ENCODE measurements at places on chromosomes 11 and 22.

DNA sequence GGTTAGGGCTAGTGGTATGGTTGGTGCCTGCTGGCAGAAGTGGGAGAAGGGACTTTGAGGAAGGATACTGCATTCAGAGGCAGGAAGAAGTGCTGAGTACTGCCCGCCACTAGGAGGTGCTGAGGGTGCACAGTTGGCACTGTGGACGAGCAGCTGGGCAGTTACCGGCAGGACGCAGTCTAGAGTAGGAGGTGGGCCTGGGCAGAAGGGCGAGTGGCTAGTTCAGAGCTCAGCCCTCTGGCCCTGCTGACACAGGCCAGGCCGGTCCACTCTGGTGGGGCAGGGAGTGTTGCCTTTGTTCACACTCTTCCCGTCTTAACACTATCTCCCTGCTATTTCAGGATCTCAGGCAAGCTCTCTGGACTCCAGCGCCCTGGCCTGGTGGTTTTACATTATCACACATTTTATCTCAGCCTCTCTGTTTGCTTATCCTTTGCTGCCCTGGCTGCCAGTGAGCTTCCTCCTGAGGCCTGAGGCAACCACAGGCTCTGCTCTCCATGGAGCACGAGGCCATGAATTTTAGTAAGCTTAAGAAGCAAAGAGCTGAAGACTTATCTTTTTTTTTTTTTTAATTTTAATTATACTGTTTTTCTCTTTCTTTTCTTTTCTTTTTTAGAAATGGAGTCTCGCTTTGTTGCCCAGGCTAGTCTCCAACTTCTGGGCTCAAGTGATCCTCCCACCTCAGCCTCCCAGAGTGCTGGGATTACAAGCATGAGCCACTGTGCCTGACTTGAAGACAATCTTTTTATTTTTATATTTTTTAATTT is 26.9 kb downstream of the SNAP29 start:
- DNase-seq: peak; percentile 32

DNA sequence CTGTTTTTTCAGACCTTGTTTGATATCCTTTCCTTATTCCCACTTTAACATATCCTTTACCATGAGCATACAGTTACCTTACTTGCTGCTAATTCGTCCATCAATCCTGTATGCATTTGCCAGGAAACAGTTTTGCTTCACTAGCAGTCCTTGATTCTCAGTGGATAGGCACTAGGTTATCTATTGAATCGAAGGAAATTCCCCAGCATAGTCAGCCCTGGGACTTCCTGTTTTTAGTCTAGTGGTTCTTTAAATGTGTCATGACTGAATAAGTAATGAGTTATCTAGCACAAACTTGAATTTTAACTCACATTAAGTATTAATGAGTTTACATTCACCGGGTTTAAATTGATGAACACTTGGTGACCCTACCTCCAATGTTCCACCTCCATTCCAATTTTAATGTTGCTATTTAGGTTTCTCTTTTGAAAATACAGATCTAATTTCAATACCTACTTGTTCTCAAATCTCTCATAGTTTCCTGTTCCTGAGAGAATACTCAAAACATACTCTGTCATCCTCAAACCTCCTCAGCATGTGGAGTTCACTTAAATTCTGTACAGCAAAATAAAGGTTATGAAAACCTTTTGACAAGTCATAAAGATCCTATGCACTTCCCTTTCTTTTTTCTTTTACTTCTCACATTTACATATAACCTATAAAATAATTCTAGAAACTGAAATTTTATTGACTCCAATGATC is 1375.1 kb upstream of the TENM4 start:
- DNase-seq: no peak

GRCh38 chr11:59283825-59284772 is 71.4 kb upstream of the MPEG1 start:
- DNase-seq: peak; percentile 22

DNA sequence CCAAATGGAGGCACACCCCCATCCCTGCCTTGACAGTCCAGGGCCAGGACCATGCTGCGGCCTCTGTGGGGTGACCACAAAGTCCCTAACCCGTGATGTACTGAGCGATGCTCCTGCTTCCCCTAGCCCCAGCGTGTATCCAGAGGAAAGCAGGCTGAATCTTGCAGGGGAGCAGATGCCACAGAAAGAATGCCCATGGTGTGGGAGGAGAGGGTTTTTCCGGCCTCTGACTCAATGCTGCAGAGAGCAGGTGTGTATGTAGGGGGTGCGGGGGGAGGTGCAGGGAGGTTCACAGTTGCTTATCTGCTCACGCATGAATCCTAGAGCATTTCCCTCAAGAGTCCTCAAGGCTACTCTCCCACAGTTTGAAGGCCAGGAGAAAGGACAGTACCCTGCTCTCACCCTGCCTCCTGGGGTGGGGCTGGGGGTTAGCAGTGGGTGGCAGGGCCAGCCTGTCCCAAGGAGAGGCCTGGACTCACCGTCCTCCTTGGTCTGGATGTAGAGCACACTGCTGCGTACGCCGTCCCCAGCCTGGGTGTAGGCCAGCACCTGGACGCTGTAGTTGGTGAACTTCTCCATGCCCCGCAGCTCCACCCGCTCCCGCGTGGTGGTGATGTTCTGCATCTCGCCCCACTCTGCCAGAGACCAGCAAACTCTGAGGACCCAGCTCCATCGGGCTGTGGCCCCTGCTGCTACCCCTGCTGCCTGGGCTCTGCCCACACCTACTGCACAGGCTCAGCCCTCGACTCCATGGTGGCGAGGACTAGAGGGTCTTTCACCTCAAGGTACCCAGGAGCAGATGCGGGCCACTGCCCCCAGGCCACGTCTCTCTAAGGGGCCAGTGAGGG is 130.8 kb downstream of the CEP164 start:
- DNase-seq: no peak

GRCh38 chr11:88508418-88508758 is 170.9 kb upstream of the CTSC start:
- no peak for DNase-seq

- DNase-seq: no peak
Measured at GRCh38 chr22:47259049-47259448, 496.6 kb downstream of the TBC1D22A start.

DNA sequence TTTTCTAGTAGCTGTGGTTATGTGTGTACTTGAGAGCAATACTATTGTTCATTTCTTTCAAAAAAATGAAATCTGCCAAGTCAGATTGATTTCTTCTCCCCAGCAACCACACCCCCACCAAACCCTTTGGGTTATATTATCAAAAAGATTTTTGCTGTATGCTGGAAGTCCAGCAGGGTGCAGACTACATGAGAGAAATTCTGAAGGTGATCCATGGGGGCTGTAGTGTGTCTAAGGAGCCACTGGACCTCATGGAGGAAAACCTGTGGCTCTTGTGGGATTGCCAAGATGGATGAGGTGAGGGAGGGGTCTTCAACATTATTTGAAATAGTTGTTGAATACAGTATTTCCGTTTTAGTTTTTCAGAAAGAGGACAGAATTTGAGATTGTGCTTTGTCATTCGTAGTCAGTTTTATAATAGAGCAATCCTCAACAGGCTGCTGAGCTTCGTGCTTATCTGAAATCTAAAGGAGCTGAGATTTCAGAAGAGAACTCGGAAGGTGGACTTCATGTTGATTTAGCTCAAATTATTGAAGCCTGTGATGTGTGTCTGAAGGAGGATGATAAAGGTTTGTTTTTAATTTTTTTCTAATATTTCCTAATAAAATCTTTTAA is 3.1 kb downstream of the EIF3M start:
- no peak for DNase-seq

- DNase-seq: no peak
Measured at GRCh38 chr22:45511847-45512261, 9.2 kb downstream of the FBLN1 start.

GRCh38 chr11:133038850-133039249 is 493.5 kb downstream of the OPCML start:
- no peak for DNase-seq

- DNase-seq: no peak
Measured at GRCh38 chr11:124674571-124674970, 867 bp downstream of the SPA17 start.

GRCh38 chr11:121625777-121626506 is 173.2 kb upstream of the SORL1-AS1 start:
- no peak for DNase-seq

GRCh38 chr22:30602049-30602448 is 4.9 kb upstream of the TCN2 start:
- DNase-seq: no peak

DNA sequence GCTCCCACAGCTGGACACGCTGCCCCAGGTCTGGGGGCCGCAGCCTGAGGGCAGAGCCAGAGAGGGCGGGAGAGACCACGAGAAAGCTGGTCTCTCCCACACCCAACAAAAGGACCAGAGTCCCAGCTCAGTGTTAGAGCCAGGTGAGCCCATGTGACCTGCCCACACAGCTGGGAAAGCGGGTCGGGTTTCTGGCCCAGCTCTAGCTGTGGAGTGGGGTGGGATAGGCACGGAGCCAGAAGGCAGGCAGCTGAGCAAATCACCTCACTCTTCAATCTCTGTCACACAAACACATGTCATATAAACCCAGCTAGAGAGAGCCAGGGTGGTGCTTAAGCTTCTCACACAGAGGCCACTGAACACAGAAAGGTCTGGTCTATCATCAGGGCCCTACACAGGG is 7.8 kb upstream of the EIF3D start:
- DNase-seq: no peak

DNA sequence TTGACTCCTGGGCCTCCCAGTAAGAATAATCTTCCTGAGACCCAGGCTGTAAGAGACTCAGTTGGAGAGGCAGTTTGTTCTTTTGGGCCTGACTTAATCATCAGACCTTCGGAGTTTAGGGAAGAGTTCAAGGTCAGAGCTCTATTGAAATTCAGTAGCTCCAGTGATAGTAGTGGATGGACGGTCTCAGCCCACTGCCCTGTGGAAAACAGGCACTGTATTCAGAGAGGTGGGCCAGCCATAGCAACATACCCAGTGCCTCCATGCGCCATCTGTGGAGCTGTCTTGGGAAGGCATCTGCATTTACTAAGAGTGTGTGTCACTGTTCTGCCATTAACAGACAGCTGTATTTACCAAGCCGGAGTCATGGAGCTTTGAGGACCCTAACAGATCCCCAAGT is 2.9 kb downstream of the SMARCB1 start:
- no peak for DNase-seq

GRCh38 chr22:26835929-26836528 is 178.6 kb downstream of the MIAT start:
- peak; percentile 37 for DNase-seq

GRCh38 chr11:16215352-16215751 is 141.0 kb downstream of the SOX6 start:
- DNase-seq: no peak

GRCh38 chr11:41050791-41051190 is 408.7 kb downstream of the LRRC4C start:
- DNase-seq: no peak

DNA sequence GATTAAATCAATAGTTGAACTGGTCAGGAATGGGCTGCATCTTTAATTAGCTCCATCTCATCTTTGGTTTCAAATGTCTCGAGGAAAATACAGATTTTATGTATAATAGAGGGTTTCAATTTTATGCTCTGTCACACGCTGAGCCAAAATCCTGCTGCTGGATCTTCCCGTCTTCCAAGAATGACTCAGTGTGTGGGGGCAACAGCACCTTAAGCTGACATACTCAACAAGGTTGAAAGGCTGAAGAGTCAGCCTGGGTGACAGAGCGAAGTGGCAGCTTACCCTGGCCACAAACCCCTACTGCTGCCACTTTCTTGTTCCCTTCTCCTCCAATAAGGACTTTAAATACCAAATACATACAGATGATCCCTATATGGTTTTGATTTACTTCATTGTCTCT is 9.0 kb upstream of the PCF11 start:
- DNase-seq: no peak

GRCh38 chr11:75627906-75628668 is 40.8 kb downstream of the MAP6 start:
- DNase-seq: no peak

DNA sequence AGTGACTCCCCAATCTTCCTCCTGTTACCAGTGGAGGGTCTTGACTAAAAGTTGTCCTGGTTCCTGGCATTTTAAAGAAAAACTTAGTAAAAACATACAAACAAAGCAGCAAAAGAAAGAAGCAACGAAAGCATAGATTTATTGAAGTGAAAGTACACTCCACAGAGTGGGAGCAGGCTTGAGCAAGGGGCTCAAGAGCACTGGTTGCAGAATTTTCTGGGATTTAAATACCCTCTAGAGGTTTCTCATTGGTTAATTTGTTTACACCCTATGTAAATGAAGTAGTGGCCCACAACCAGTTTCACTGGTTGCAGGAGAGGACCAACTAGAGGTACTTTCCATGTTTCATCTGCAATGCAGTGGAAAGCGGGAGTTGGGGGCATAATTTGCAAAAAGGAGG is 10.7 kb downstream of the FAM111B start:
- DNase-seq: no peak

DNA sequence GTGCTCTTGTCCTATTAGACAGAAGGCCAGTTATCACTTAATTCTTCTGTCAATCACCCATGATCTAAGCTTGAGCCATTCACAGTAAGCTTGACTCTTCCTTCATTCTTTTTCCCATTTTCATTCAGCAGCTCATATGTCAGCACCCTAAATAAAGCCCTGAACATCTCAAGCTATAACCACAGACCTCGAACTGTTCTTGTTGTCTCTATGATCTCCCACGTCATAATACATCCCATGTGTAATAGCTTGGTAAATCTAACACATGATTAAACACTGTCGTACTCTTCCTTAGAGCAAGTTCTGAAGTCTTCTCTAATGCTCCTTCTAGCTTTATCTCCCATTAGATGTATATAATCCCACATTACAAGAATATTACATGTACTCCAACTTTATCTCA is 14.4 kb downstream of the MUC15 start:
- DNase-seq: no peak

DNA sequence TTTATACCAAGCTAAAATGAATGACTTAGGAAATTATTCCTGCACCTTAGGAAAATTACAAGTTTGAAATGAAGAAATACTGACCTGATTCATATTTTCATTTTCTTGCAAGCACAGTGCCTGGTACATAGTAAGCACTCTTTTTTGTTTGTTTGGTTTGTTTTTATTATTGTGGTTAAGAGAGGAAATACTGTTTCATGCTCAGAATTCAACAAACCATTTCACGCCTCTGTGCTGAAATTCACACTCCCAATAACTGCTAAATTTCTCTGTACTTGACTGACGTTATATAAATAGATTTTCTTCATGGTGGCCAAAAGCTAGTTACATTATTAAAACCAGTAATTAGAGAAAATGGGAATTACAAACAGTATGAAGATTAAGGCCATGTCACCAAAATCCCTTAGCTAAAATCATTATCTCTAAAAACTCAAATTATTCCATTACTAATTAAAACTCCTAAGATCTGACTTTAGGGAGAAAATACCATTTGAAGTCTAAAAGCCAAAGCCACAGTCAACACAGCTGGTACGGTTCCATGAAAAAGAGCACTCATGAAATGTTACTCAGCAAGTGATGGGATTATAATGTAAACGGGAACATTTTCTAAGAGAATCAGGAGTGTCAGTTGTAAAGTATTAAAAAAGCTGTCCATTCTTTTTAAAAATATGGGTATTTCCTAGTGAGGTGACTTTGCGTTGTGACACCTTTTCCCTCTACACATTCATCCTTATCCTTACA is 77.8 kb upstream of the DDI1 start:
- DNase-seq: no peak
